ENCODE measurements at places on chromosomes 4 and X.

DNA sequence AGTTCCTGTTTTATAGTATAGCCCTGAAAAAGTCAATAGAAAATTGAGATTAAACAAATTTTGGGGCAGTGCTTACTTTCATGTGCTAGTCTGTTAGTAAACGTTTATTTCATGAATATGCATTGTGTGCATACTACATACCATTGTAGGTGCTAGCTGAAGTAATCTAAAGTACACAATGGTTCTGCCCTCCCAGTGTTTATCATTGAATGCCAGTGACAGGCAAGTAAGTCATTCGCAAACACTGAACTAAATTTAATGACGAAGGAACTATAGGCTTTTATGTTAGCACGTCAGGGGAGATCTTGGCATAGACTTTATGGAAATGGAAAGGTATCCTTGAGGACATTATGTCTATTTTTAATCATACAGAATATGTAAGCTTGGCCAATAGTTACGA, 426.9 kb upstream of the EPHA5 start:
- DNase-seq: no peak

- DNase-seq: no peak
Measured at GRCh38 chr4:39996811-39997210, 19.1 kb upstream of the PDS5A start.

- DNase-seq: no peak
Measured at GRCh38 chrX:136827026-136827425, 46.3 kb upstream of the ARHGEF6 start.

- no peak for DNase-seq
Measured at GRCh38 chrX:9383655-9384054, 81.2 kb upstream of the TBL1X start.

DNA sequence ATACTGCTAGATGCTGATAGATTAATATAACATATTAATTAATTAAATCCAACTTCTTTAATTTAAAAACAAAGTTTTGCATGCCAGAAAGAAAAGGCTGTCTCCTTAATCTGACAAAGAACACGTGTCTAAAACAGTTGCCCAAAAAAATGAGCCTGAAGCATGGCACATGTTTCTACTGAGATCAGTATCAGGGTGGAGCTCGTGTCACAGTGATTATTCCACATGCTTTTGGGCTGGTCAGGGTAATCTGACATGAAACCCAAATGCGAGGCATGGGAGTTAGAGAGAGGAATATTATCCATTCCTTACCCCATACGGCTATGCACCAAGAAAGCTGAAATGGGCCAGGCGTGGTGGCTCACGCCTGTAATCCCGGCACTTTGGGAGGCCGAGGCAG, 79.4 kb upstream of the ADRA2C start:
- DNase-seq: no peak

- DNase-seq: no peak
Measured at GRCh38 chr4:9611101-9611500, 166.9 kb downstream of the DEFB131A start.

DNA sequence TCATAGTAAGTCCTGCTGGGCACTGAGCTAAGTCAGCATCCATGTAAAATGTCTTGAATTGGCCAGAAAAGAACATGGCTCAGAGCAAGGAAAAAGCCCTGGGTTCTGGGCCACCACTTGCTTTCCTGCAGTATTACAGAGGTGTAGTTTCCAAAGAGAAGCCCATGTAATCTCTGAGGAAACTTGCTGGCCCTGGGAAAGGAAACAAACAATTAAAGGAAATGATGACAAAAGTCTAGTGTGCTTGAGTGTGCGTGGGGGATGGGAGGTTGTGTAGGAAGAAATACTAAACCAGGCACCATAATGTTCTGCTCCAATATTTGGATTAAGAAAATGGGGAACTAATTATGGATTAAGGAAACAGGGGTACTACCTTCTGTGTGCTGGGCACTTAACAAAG, 39.5 kb upstream of the SMIM10L2A start:
- no peak for DNase-seq

DNA sequence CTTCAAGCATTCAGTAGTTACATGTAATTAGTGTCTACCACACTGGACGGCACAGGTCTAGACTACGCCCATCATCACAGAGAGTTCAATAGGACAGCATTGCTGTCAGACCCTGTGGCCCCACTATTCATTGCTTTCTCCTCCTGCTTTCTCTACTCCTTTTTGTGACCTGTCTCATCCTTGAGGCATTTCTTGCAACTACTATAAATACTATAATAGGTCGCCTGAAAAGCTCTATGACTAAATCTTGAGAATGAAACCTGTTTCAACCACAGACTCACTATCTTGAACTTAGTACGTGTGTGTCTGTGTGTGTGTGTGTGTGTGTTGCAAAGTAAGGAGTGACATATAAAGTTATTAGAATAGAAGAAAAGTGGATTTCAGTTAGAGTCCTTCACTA, 252.9 kb upstream of the KLF3 start:
- no peak for DNase-seq

DNA sequence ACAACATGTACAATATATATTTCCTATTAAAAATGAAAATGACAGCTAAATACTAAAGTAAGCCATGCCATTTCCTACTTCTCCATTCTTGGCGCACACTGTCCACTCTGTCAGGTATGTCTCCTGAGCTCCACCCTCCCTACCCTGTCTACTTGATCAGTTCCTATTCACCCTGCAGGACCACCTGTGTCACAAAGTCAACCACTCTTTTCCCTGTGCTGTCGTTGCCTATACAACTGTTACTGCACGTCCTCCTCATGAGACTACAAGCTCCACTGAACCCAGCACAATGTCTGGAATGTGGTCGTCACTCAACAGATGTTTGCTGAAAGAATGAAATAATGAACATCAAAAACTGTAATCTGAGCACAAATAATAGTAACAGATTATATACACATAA, 54.9 kb downstream of the SLC9A7 start:
- DNase-seq: no peak

DNA sequence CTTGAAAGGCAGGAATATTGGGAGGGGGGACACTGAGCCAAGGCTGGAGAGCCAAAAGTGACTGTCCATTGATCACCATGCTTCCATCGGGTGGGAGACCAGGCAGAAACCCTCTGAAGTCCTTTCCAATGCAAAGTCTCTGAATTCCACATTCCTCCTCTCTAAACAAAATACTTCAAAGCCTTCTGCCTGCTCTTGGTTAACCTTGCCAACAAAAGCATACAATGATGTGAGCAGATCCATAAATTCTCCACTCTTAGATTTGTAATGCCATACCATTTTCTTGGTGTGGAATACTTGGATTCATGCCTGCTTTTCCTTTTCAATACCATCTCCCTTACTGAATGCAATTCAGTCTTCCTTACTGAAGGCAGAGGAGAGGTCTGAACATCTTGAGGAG, 74.1 kb upstream of the FAM9B start:
- no peak for DNase-seq

- peak; percentile 46 for DNase-seq
Measured at GRCh38 chrX:2500091-2500802, 529 bp downstream of the DHRSX start.

All from foreskin melanocyte (primary cell).